RKO (cell line): ENCODE measurements at places on chromosomes 4 and X.

DNA sequence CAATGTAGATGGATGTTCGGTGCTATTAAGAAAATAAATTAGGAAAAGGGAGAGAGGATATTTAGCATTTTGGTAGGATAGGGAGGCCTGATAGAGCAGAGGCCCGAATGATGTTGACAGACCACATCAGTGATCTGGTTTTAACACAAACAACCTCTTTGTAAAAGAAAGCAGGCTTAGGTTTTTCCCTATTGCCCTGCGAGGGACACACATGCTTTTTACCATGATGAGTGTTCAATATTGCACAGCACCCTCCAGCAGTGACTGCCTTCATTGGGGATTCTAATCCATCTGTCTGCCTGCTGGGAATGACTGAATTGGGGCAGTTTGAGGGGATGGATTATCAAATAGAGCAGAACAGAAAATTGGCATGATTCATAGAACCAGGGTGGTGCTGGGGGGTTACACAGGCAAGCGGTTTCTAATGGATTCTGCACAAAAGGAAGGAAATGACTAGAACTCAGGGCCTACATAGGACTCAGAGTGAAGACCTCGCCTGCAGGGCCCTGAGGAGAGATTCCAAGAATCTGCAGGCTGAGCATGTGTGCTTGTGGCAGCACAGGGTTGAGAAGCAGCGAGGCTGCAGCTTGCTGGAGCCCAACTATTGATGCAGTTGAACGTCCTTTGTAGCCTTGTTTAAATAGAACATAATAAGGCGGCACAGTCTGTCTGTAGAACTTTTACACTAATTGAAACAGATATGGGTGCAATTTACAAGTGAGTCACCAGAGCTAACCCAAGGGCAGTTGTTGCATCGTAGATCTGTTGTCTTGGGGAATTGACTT is 58.0 kb downstream of the RHOH start:
- no peak for DNase-seq

DNA sequence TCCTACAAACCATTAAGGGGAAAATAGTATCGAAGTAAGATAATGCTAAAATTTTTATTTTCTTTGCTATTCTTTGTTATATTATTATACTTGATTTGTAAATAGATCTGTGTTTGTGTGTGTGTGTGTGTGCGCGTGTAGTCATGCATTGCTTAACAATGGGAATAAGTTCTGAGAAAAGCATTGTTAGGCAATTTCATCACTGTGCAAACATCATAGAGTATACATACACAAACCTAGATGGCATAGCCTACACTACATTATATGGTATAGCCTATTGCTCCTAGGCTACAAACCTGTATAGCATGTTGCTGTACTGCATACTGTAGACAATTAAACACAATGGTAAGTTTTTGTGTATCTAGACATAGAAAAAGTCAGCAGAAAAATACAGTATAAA is 17.1 kb downstream of the MTTP start:
- DNase-seq, result no peak

DNA sequence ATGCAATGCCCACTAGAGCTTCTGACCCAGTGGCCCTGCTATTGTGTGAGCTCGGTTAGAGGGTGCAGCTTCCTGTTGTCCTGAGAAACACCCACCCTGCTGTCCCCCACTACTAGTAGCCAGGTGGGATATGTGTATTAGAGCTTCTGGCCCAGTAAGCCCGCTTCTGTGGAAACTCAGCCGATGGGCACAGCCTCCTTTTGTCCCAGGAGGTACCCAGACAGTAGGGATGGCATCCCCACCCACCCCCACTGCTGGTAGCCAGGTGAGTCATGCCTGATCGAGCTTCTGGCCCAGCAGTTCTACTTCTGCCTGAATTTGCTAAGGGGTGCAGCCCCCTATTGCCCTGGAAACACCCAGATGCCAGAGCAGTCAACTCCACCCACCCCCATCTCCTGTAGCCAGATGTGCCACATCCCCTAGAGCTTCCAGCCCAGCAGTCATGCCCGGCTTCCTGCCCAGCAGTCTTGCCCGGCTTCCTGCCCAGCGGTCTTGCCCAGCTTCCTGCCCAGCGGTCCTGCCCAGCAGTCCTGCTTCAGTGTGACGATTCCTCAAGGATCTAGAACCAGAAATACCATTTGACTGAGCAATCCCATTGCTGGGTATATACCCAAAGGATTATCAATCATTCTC is 162.7 kb upstream of the KLF8 start:
- DNase-seq, result no peak

GRCh38 chr4:7280926-7281690 is 88.8 kb downstream of the SORCS2 start:
- DNase-seq, result no peak

DNA sequence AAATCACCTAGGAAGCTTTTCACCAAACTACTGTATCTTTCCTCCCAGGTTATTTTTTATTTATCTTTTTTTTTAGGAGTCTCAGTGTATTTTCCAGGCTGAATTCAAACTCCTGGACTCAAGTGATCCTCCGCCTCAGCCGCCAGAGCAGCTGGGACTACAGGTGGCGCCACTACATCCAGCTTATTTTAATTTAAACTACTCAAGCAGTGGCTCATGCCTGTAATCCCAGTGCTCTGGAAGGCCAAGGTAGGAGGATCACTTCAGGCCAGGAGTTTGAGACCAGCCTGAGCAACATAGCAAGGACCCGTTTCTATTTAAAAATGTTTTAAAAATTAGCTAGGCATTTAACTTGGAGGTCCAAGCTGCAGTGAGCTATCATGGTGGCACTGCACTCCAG is 37.8 kb downstream of the LEF1 start:
- DNase-seq, result no peak

- DNase-seq, result peak; percentile 43
Observed at GRCh38 chr4:186068581-186069348, at the start of gene TLR3. Gene TLR3 (plus strand): TSS chr4:186069156. CDS start chr4:186076620, 7,464 bp downstream.

DNA sequence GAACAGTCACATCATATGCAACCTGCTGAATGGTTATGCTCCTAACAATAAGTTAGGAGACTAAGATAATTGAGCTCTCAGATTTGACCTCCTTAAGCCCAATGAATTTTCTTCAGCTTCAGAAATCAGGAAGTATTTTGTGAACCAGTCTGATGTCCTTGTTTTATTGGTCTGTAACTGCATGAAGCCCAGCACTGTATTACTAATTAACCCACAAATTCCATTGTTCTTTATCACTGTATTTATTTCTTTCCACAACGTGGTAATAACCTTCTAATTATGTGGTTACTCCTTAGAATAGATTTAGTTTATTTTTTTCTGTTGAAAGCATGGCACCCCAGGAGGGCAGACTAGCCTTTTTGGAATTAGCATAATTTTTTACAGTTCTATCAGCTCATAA is 3.9 kb upstream of the MFAP3L start:
- peak; percentile 4 for DNase-seq

GRCh38 chr4:13990596-13991589 is 363.4 kb upstream of the BOD1L1 start:
- no peak for DNase-seq

- no peak for DNase-seq
Observed at GRCh38 chr4:104128031-104128849, 366.5 kb downstream of the CXXC4 start.

GRCh38 chrX:17944833-17945497 is 83.9 kb upstream of the RAI2 start:
- DNase-seq, result peak; percentile 38
